ENCODE measurements at places on chromosomes 2 and 18.

DNA sequence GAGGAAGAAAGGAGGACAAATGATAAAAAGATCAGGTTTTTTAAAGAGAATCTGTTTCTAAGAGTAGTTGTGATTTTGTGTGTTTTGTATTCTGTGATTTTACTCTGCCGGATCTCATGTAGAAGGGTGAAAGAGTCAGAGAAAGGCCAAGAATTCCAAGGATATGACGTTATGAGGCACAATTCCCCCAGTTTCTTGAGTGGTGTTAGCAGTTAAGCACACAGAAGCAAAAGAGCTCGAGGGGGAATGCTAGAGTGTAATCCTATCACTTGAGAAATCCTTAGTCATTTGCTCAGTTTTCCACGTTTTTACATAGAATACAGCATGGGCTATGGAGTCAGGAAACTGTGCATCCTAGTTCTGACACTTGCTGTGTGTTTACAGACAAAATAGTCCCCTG, 34.8 kb downstream of the METTL4 start:
- DNase-seq, result no peak

DNA sequence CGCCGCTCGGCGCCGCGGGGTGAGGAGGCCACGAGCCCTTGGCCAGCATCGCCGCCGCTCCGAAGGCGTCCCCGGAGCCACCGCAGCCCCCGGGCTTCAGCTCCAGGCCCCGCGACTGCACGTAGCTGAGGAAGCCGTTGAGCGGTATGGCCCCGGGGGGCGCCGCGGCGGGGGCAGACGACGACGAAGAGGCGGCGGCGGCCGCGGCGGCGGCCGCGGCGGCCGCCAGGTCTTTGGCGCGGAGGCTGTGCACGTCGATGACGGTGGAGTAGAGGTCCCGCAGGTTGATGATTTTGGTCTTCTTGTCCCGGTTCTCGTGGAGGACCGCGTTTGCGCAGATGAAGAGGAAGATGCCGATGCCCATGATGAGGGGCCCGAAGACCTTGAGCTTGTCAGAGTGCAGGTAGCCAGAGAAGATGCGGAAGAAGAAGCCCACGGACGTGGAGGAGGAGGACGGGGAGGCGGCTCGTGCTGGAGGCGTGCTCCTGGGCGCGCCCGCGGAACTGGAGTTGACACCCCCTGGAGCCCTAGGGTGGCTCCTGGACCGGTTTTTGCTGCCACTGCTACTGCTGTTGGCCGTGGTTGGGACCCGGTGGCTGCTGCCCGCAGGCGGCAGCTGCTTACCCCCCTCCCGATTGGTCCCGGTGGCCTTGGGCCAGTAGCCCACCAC, 4.0 kb downstream of the TMEM200C start:
- DNase-seq, result no peak

DNA sequence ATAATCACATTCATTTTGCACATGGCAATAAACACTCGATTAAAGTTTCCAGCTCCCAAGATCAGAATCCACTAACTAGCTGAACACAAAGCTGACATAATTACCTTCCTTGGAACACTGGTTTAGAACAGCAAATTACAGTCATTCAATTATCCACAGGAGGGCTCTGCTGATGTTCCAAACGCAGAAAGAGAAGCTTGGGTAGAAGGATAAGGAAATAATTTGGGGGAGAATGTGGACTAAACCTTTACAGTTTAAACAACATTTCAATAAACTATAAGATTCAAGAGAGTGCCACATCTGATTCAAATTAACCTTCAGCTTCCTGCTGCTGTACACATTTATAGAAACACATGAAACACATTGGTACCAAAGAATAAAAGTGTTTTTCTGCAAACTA, 67.8 kb upstream of the ARL4C start:
- no peak for DNase-seq

DNA sequence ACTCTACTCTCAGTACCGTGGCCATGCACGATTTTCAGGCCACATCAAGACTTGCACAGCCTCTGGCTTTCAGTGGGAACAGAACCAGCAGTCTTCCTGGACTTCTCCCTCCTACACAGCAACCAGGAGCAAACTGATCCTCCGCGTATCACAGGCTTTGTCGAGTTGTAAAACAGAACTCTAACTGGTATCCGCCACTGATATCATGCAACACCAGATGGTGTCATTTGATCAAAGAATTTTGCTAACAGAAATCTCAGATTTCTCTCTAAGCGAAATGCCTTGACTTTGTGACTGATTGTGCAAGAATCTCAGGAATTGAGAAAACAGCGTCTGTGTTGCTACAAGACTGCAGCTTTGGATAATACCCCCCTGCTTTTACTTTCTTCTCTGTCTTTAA, 85.7 kb downstream of the COPS8 start:
- DNase-seq, result no peak

- no peak for DNase-seq
Measured at GRCh38 chr2:11175293-11175795, 20.1 kb downstream of the SLC66A3 start.

DNA sequence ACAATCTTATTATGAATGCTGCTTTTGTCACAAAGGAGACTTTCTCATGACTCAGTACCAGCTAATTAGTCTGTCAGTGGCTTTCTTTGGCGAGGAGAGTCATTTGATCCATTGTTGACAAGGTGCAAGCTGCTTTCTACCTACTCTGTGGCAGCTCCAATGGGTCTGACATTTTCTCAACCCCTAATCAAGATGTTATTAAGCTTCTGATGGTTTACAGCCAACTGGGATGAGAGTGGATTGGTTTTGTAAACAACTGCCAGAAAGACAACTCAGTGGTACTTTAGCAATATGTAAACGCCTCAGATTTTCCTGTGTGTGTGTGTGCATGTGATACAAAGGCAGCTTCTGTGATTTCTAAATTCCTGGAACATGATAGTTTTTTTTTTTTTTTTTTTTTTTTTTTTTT, 8.2 kb upstream of the CLIP4 start:
- DNase-seq, result no peak

- no peak for DNase-seq
Measured at GRCh38 chr18:69763002-69763401, 184.7 kb downstream of the CD226 start.

DNA sequence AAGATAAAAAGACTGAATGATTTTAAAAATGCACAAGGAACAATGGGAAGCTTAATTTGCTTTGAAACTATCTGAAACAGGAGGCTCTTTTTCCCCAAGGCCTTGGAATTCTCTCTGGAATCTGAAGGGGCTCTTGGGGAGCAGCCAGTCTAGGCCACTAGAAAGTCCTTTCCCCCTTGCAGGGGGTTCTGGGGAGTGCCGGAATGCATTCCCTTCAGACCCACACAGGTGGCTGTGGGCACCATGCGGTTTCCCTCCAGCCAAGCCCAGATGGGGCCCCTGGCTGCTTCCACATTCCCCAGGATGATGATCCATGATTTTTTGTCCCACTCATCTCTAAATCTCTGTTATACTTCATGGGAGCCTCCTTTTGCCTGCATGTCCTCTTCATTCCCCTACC, 10.7 kb downstream of the GPR45 start:
- no peak for DNase-seq

- no peak for DNase-seq
Measured at GRCh38 chr2:19098467-19099160, 259.8 kb downstream of the OSR1 start.

GRCh38 chr2:26754972-26755670, 9.0 kb upstream of the SLC35F6 start:
- DNase-seq, result no peak

DNA sequence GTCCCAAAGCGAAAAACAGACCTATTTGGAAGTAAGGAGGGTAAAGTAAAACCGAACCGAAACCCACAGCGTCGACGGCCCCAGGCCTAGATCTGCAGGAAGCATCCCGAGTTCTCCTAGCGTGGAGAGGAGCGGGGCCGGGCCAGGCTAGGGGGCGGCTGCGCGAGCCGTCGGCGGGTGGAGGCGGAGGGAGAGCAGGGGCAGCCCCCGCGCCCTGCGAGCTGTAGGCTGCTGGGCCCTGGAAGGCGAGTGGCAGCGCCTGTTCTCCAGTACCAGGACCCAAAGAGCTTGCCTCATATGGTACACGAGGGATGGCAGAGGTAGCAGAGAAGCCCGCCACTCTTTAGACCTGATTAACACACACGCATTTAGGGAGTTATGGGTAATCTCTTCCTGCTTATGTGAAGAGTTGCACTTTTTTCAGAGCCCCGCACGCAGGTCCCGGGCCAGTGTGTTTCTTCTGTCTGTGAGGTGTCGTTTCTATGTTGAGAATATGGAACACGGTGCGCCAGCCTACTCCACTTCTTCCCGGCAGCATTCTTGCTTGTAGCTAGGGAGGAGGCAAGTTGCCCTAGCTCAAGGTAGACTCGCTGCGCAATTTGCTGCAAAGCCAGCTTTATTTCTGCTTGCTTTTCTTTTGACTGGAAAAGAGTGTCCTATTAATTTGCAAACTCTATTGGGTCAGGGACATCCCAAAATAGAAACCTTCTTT, 71.1 kb downstream of the ARHGEF33 start:
- DNase-seq, result no peak

GRCh38 chr2:100352521-100352920, 30.2 kb upstream of the LONRF2 start:
- DNase-seq, result no peak

DNA sequence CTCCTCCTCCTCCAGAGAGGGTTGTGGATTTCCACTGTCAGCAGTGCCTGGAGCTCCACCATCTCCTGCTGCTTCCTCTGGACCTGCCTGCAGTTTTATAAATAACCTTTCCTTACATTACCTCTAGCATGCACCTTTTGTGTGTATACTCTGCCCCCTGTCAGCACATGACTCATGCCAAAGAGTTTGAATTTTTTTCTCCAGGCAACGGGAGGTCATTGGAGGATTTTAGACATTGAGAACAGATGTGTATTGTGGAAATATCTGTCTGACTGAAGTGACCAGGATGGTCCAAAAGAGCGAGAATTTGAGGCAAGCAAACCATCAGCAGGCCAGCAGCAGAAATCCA, 31.7 kb downstream of the IL37 start:
- no peak for DNase-seq

GRCh38 chr2:237196866-237197618, 111.4 kb downstream of the COPS8 start:
- DNase-seq, result no peak

GRCh38 chr18:34956663-34957062, 84.5 kb upstream of the MAPRE2 start:
- no peak for DNase-seq

- DNase-seq, result peak; percentile 6
Measured at GRCh38 chr2:236180831-236181453, 12.8 kb upstream of the GBX2 start.

DNA sequence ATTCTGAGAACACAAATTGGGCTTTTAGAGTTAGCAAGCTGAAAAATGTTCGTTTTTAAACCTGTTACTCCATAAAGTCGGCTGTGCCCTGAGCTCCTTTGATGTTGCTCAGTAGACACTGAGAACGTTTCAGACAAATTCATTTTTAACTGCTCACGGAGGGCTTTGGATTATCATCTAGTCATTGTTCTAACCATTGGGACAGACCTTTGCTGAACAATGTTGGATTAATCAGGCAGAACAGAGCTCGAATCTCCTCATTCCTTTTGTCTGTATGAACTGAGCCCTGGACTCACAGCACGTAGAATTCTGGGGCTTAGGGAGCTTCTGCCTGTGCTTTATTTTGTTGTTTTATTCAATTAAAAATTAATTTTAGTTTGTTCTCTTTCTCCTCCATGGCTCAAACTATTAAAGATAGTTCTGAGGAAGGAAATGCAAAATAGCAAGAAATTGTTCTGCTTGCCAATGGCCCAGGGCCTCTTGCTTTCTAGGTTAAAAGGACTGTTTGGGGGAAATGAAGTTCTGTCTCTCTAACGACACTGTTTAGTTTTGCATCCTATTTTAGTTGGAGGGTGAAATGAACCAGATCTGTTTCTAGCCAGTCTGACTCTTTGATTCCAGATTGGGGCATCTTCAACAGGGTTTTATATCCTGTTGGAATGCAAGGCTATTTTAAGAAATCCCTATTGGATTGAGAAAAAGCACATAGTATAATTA, 114.7 kb upstream of the CXCR4 start:
- DNase-seq, result no peak

- DNase-seq, result no peak
Measured at GRCh38 chr2:207633686-207634085, 8.5 kb upstream of the METTL21A start.

DNA sequence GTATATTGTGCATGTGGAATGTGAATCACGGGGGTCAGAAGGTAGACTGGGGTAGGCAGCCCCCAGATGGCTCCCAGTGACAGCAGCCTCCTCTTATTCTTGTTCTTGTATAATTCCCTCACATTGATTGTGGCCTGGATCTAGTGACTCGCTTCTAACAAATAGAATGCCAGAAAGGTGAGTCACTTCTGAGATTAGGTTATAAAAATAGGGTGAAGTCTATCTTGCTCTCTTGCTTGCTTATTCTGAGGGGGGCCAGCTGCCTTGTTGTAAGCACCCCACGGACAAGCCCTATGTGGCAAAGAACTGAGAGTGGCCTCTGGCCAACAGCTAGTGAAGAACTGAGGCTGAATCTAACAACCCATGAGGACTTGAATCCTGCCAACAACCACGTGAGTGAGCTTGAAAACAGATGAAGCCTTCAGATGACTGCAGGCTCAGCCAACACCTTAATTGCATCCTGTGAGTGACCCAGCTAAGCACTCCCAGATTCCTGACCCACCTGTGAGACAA, 15.6 kb upstream of the RMND5A start:
- DNase-seq, result no peak

DNA sequence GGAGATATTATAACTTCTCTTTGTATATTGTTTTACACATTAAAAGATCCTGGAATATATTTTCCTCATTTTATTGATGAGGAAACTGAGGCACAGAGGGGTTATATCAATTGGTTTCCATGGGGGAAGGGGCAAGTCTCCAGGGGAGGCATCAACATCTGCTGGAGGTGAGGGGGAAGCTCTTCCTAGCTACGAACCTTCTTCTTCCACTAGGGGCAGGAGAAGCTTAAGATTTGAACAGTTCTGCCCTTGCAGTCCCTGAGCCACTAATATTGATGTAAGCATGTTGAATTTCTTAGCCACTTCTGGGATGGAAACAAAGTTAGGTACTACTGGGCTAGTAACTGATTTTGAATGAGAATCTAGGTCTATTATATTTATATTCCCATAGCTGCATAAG, 140.1 kb upstream of the AQP4 start:
- no peak for DNase-seq

GRCh38 chr2:37645836-37646235, 25.6 kb downstream of the CDC42EP3 start:
- no peak for DNase-seq

GRCh38 chr2:76204048-76204447, 493.3 kb upstream of the GCFC2 start:
- no peak for DNase-seq

- no peak for DNase-seq
Measured at GRCh38 chr2:240146627-240147278, 6.3 kb upstream of the OTOS start.

DNA sequence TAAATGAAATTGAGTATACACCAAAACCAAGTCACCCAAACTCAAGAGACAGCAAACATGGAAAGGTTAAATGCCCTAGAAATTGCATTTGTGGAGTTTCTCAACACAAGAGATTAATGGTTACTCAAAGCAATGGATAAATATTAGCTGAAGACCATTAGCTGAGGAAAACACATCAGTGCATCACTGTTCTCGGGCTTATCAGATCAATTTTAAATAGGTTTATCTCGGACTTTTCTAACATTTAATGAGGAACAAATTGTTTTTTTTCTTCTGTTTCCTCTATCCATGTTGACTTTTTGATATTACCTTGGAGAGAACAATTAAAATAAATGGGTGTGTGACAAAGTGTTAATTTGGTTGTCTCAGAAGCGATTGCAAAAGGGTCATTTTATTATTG, 105.4 kb upstream of the PIK3C3 start:
- DNase-seq, result no peak

Data from stimulated activated CD8-positive, alpha-beta memory T cell treated with anti-CD3 and anti-CD28 coated beads, Interleukin-7, amount 100 ng/mL, for 1 hour (primary cell).